Left cardiac atrium (tissue), 4 donors: ENCODE measurements at places on chromosomes 1 and 21. TPM values are rescaled to one million over a fixed set of nuclear protein-coding genes. Genes with fewer than 3 reads are reported as not detected.

GRCh38 chr21:46181953-46182547 is 2.2 kb downstream of the SPATC1L start:
- no peak for DNase-seq

DNA sequence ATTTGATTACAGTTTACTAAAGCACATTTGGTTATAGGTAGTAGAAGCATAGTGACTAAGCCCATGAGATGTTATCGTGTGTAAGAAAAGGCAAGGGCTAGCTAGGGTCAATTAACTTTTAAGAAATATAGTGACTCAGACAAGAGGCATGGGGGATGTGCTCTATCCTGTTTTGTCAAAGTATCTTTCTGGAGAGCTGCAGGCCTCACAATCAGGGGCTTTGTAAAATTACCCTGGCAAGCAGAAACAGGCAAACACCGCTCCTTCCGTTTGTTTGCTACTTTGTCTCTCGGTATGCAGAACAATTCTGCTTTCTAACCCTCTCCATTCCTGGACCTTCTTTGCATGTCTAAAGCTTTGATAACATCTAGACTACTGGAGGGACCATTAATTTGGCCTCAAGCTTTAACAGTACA is 26.1 kb upstream of the ZNF697 start:
- DNase-seq = no peak

DNA sequence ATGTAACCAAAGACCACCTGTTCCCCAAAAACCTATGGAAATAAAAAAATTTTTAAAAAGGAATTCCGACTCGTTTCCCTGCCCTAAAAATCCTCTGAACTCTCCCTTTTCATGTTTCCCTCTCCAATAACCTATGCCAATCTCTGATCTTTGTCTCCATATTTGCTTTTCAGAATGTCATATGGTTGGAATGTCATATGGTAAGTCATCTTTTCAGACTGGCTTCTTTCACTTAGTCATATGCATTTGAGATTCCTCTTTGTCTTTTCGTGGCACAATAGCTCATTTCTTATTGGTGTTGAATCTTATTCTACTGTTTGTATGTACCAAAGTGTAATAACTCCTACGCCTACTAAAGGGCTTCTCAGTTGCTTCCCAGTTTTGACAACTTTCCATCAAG is 117.5 kb downstream of the BACH1 start:
- no peak for DNase-seq

- no peak for DNase-seq
Observed at GRCh38 chr1:204705888-204706837, 20.6 kb upstream of the LRRN2 start.

DNA sequence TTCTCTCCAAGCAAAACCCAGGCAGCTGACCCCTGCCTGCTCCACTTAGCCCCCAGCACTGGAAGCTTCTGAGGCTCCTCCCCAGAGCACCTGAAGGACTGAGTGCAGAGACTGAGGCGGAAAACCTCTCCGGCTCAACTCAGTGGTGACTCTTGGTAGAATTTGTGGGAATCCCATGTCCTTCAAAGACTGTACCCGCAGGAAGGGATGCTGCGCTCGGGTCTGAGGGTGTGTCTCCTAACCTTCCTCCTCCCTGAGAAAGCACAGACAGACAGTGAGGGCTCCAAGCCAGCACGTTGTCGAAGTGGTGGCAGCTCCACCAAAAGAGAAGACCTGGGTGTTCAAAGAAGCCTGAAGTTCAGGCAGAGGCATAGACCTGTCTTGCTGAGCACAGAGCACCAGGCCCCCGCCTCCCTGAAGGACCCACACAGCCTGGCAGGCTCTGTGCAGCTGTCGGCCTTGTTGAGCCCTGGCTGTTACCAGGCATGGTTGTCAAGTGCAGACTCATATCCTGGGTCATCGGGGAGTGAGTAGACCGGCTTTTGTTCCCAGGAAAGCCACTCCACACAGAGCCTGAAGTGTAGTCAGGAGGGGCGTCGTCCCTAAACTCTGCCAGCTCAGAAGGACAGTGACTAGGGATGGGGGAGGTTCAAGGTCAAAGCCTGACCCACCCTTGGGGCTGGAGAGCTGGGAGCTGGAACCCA is 36.7 kb downstream of the CSMD2 start:
- no peak for DNase-seq

RUNX3 gene
- total RNA-seq = 2.4 TPM
